Activated T-cell treated with anti-CD3 and anti-CD28 coated beads for 48 hours (primary cell): ENCODE measurements at places on chromosomes 2 and 18.
A peak's percentile ranks its signal among the peaks of the same experiment; 100 is the strongest.

DNA sequence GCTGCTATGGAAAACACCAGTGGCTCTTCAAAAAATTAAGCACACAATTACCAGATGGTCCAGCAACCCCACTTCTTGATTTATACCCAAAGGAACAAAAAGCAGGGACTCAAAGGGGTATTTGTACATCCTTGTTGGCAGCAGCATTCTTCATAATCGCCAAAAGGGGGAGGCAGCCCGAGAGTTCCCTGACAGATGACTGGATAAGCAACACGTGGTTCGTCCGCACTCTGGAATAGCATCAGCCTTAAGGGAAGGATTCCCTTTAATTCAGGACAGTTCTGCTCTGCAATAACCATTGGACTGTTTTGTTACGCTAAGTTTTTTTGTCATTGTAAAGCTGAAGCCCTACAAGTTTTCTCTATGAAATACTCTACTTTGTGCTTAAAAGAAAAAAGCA, 76.7 kb upstream of the TWIST2 start:
- no peak for DNase-seq

GRCh38 chr2:55986001-55986400, 62.4 kb upstream of the EFEMP1 start:
- no peak for DNase-seq

- no peak for DNase-seq
Observed at GRCh38 chr2:45009928-45010701, 863 bp upstream of the SIX2 start.

GRCh38 chr18:63091671-63092364, 227.8 kb downstream of the BCL2 start:
- DNase-seq: no peak

DNA sequence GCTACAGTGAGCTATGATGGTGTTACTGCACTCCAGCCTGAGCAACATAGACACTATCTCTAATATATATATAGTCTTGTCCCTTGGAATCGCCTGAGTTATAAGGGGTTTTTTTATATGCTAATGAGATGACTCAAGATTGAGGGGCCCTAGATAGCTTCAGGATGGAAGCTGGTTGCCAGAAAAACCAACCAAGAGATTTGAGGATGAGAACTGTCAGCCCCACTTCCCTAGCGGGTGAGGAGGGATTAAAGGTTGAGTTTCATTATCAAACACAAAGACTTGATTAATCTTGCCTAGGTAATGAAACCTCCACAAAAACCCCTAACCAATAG, 12.6 kb upstream of the GALM start:
- DNase-seq: no peak

DNA sequence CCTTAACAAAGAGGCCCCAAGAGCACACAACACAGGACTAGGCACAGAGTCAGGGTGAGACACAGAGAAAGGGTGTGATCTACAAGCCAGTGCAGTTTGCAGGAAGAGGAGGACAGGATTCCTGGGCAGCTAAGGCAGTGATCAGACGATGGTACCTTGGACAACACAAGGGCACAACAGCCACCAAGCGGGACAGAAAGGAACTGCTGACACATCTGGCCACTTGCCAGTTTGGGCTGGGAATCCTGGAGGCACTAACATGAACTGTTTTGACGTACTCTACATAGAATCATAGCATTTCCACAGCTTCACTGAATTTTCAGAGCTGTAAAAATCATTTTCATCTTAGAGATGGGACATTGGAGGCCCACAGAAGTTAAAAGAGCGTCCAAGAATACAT, 221.5 kb upstream of the SLC35G4 start:
- DNase-seq: peak; percentile 1

GRCh38 chr2:46909771-46910419, 5.7 kb downstream of the MCFD2 start:
- peak; percentile 34 for DNase-seq
